ENCODE measurements at places on chromosomes 4 and X.

- no peak for DNase-seq
Observed at GRCh38 chr4:81326581-81326980, 111.6 kb upstream of the PRKG2 start.

DNA sequence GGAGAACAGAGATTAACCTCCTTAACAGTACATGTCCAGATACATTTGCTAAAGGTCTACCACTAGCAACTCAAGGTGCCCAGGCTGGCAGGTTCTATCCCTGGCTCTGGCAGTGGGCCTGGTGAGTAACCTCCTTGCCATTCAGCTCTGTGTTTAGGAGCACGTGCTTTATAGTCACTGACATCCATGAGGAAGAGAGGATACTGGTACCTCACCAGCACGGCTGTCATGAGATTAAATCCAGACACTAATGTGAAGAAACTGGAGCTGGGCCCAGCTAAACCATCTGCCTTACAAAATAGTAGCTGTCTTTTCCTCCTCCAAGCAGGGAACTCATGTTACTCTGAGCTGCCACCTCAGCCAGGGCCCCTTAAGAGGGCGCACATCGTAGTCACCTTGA lies 45.3 kb downstream of the GPRASP3 start:
- DNase-seq = no peak

- DNase-seq = no peak
Observed at GRCh38 chr4:180057299-180057721, 2185.9 kb upstream of the TENM3 start.

DNA sequence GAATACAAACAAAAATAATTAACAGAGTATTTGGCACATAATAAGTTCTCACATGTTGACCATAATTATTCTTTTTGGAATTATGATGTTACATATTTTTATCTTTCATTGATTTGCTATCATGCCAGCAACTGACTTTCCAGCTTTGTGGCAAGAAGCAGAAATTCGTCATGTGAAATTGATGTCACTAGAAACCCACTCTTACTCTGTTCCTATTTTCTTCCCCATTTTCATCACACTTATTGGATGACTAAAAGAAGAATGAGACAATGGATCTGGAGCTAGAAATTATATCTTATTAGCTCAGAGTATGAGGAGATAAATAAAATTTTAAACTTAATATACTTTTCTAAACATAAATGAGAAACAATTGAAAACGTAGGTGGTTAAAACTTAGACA lies 31.9 kb downstream of the EGF start:
- no peak for DNase-seq

DNA sequence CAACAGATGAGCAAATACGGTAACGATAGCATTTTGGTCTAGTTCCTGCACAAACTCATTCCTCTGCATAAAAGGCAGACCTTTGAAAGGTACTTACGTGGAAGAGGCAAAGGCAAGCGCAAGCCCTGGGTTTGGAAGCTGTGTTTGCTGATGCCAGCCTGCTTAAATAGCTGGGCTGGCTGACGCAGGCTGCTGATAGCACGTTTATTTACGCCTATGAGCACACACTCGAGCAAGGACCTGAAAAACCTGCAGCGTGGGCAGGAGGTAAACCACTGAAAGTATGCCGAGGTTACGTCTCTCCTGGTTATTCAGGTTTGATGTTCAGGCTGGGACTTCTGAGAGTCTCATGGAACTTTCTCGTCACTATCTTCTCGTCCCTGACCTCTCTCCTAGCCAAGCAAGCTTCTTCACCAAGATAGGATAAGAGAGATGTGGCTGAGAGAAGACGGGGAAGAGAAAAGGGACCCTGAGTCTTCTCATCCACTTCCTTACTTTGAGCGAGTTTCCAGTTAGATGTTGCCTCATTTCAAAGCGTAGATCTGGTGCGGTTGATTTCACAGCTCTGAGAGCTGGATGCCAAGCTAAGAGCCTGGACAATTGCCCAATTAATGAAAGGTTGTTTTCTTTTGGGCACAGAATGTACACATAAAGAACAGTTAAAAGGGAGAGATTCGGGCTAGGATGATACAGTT lies at the start of gene HOPX:
HOPX (minus strand) TSS at position 139 of the 695 bp plus-strand sequence. CDS start 23,480 bp downstream, outside the sequence.
- DNase-seq = peak; percentile 49

DNA sequence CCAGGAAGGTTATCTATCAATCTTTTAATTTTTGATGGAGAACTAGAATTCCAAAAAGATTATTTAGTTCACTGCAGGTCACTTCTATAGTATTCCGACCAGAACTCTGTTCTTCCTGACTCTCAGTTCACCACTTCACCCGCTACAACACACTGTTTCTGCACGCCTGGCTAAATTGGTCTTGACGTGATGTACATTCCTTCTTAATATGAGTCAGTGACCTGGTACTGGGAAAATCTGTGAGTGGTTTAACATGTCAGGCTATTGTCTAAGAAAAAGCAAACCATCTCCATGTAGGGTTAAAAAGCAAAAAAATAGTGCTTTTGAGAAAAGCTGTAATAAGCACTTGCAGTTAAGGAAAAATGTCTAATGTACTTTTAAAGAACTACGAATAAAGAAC lies 120.4 kb downstream of the NDST3 start:
- DNase-seq = no peak

GRCh38 chrX:15418707-15419181 lies 34.5 kb upstream of the VEGFD start:
- no peak for DNase-seq

GRCh38 chrX:8484360-8484949 lies 19.8 kb downstream of the VCX3B start:
- no peak for DNase-seq

- peak; percentile 71 for DNase-seq
Observed at GRCh38 chr4:76989391-76990061, 40.0 kb downstream of the SEPTIN11 start.

DNA sequence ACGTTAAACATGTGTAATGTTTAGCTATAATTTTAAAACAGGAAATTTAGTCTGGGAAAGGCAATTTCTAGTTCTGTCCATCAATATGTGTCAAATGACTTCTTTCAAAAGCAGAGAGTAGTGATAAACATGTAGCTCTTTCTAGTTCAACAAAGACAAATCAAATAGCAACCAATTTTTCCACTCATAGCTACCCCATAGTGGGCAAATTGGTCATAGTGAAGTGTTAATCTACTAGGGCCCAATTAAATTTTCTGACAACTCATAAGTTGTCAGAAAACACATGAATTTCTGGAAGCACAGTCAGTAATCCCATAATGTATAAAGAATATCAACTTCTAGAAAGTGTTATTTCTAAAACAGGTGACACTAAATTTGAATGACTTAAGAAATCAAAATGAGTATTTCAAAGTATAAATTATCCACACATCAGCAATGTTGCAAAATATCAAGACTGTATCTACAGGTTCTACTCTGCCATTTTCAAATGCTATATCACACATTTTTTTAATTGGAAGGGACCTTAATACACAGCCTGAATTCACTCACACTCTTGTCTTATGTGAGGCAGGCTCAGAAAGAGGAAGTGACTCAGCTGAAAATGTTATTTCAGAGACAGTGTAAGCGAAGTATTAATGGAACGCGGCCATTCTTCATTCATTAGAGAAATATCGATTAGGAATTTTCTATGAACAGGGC lies 7.7 kb downstream of the OCIAD2 start:
- DNase-seq = no peak

DNA sequence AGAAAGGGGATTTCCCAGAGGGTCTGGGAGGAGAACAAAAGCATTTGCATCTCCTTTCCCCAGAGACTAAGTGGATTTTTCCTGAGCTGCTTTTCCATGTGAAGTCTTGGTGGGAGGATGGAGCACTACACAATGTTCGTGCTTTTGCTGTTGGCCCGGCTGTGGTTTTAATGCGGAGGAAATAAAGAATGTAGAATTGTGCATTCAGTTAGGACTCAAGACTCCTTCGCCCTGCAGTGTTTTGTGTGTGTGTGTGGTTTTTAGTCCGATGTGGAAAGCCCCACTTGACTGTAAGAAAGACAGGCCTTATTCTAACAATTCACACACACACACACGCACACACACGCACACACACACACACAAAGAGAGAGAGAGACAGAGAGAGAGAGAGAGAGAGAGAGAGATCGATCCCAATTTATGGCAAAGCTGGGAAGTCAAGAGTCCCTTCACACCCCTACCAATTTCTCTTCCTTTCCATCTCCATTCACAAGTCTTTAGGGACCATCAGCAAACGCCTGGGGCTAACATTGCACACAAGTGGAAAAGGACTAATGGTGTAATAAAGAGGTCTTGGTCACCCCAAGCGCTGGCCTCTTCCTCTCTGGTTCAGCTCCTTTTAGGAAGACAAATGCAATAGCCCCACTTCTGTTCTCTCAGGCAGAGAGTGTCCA lies 44.2 kb downstream of the CLDN34 start:
- no peak for DNase-seq

- DNase-seq = no peak
Observed at GRCh38 chr4:171668403-171668802, 144.8 kb upstream of the GALNTL6 start.

- no peak for DNase-seq
Observed at GRCh38 chr4:135492439-135492838, 1290.8 kb upstream of the PABPC4L start.

- no peak for DNase-seq
Observed at GRCh38 chrX:115561605-115562479, 868 bp downstream of the PLS3 start.

- DNase-seq = no peak
Observed at GRCh38 chr4:188037003-188037713, 41.6 kb downstream of the ZFP42 start.

DNA sequence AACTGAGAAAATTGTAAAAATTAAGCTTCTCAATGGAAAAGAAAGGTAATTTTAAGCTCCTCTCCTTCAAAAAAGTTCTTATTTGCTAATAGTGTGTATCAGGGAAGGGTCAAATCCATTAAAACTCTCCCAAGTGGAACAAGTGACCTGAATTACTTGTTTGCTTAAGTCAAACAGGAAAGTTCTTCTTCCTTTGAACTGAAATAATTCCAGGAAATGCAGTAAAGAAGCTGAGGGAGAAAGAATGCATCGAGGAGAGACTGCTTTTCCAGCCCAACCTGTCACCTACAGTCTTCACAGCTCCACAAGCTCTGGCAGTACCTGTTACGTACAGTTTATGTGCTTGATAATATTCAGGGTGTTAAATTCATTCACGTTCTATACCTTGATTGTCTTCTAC lies 131.1 kb downstream of the KLHL8 start:
- DNase-seq = no peak

GRCh38 chr4:7160439-7160838 lies 31.9 kb upstream of the SORCS2 start:
- DNase-seq = peak; percentile 8

DNA sequence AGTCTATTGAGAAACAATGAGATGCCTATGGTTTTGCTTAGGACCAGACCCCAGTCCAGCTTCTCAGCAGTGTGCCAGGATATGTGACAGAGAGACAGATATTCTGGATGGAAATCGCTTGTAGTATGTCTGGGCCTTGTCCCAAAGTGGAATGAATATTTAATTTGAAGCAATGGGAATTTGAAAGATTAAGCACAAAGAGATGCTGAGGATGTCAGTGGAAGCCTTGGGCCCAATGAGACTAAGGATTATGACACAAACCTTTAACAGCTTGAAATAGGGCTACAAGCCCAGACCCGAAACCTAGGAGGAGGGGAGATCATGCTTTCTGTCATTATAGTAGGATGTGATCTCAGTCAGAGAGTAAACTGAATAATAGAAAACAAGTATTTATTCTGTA lies 459.2 kb downstream of the FAT4 start:
- DNase-seq = no peak

DNA sequence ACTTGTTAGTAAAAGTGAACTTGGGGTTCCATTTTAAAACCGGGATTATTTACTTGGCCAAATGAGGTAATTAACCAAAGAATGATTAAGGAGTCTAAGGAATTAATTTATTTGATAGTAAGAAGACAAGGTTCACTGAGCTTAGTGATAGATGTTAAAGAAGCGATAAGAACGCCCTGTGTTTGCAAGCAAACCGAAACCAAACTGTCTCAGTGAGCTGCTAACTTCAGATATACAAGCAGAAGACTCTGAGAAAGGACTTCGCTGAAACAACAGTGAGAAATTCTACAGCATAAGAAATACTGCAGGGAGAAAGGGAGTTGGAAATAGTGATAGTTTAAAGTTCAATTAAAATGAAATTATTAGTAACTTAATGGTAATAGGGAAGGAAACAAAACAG lies 37.6 kb upstream of the SHISA3 start:
- no peak for DNase-seq

- no peak for DNase-seq
Observed at GRCh38 chr4:70158576-70158975, 4.5 kb downstream of the PRR27 start.

GRCh38 chrX:21620234-21620633 lies 37.9 kb downstream of the KLHL34 start:
- DNase-seq = no peak

GRCh38 chr4:94689155-94689860 lies 68.4 kb upstream of the BMPR1B start:
- DNase-seq = no peak

DNA sequence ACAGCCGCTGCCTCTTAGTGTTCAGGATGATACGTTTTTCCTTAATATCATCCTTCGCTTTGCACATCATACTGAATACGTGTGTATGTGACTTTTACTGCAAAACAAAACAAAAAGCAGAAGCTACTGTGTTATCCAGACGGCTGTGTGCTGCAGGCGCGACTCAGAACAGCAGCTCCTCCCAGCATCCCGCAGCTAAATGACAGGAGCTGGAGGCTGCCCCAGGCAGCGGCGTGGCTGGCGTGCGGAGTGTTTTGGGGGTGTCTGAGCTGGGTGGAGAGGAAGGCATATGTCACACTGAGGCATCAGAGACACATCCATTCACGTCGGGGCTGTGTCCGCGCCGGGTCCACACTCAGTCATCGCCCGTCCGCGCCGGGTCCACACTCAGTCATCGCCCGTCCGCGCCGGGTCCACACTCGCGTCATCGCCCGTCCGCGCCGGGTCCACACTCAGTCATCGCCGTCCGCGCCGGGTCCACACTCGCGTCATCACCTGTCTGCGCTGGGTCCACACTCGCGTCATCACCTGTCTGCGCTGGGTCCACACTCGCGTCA lies 16.6 kb downstream of the PCGF3 start:
- no peak for DNase-seq

- DNase-seq = no peak
Observed at GRCh38 chrX:130158311-130158710, 7.3 kb downstream of the AIFM1 start.

GRCh38 chr4:152052451-152053057 lies 291.7 kb upstream of the GATB start:
- DNase-seq = no peak

GRCh38 chr4:121655320-121656268 lies 41.2 kb downstream of the ANXA5 start:
- no peak for DNase-seq
